Activated gamma-delta T cell (primary cell): ENCODE measurements at places on chromosomes 2 and 18.

GRCh38 chr18:3528231-3528630 lies 78.3 kb downstream of the TGIF1 start:
- DNase-seq: no peak

DNA sequence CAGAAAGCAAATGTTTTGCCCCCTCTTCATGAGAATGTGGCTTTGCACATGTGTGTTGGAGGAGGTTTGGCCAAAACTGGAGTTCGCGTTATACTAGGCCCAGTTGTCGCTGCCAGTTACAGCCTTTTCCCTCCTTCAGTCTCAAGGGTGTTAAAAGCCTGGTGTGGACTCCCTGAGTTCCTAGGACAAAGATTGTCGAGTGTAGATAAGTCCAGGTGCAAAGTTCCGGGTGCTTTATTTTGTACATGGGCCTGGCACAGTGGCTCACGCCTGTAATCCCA lies 542 bp upstream of the RNF103 start:
- no peak for DNase-seq

DNA sequence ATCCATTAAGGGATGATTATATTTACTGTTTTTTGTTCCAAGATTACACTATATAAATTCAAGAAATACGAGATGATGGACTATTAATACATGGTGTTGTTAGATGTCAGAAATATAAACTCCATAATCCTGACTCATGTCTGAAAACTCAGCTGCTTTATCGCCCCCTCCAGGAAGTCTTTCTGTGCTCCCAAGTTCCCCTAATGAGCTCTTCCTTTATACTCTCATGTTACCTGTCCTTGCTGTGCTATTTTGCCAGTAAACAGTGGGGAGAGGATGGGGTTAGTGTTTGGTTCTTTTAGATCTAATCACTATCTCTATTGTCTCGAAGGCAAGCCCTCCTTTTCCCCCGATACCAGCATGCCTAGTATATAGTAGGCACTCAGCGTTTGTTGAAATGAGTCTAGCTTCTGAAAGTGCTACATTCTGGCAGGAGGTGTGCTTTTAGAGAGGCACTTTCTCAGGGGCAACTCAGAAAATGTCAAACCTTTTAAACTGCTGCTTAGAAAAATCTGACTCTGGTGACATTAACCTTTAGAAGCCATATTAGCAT lies 21.4 kb upstream of the BARD1 start:
- DNase-seq: no peak

DNA sequence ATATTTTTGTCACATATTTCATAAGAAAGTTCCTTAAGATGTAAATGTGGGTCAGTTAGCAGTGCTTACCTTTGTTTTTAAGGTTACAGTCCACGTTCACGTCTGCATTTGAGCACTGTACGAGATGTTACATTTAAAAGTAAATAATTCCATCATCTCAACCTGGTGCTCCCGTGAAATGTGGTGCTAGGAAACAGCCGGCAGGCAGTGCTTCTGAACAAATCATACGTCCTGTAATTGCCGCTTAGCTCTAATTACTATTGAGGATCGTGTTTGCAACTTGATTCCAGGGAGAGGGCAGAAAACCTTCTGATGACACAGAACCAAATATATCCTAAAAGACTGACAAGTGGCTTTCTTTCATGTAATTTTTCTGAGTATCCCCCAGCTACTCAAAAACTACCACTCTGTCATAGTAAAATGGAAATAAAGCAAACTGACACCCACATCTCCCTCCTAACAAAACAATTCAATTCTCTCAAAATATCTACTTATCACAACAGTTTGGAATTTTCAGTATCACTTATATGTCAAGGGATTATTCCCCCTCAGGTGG lies 297.8 kb upstream of the SESTD1 start:
- no peak for DNase-seq

- DNase-seq: no peak
Observed at GRCh38 chr2:183000846-183001245, 37.4 kb downstream of the NCKAP1 start.
